ENCODE measurements at places on chromosomes 13 and 19.
A peak's percentile ranks its signal among the peaks of the same experiment; 100 is the strongest.

GRCh38 chr13:105915146-105915850, 620.2 kb downstream of the EFNB2 start:
- DNase-seq: no peak

DNA sequence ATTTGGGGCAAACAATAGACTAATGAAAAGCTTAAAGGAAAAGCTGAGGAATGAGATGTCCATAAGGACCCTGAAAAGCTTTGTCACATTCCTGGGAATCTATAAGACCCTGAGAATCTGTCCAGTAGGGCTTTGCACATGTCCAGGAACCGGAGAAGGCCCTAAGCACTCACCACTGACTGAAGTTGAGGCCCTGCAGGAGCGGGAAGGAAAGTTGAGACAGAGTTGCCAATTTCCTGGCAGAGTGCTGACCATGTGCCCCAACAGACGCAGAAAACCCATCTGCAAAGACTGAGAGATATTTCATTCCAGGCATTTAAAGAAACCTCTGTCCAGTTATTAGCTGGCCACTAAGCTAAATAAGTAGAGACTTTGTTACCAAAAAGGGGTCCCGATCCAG, 890.5 kb downstream of the UQCRFS1 start:
- no peak for DNase-seq

GRCh38 chr13:30572859-30573275, 44.9 kb upstream of the USPL1 start:
- no peak for DNase-seq

GRCh38 chr19:5314012-5314906, 26.4 kb downstream of the PTPRS start:
- no peak for DNase-seq

GRCh38 chr13:70527599-70527998, 419.3 kb upstream of the KLHL1 start:
- no peak for DNase-seq

DNA sequence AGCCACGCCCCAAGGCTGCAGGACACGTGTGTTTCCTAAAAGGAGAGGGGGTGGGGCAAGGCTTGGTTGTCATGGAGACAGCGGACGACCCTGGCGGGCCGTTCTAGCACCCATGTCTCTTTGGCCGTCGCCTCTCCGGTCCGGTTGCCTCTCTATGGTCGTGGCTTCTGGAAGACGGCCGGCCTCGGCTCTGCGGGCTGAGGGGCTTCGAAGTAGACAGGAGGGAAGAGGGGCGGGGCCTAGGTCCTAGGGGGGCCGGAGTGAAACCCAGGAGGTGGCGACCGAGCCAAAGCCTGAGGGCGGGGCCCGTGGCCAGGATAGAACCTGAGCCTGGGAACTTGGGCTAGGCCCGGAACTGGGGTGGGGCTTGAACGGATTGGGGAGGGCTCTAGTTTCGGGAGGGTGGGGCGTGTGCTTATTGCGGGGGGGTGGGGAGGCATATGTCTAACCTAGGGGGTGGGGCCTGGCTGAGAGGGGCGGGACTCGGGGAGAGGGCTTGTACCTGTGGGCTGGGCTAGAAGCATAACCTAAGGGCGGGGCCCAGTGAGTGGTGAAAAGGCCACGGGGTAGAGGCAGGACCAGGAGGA, 750 bp upstream of the SLC27A1 start:
- peak; percentile 82 for DNase-seq

DNA sequence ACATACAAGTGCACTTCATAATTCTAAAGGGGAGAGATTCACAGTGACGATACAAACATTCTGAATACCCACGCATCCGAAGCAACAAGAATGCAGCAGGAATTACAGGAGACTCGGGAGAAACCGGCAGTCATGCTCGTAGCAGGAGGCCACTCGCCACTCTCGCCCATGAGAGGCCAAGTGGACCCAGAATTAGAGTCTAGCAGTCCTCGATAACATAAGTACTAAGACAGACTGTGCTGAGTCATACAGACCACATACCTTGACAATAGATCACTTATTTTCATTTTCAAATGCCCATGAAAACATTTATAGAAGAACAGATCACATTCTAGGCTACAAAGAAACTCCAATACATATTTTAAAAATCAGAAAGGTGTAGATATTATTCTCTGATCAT, 299.1 kb upstream of the TSHZ3 start:
- DNase-seq: no peak

GRCh38 chr13:80441968-80442367, 101.0 kb upstream of the SPRY2 start:
- no peak for DNase-seq

DNA sequence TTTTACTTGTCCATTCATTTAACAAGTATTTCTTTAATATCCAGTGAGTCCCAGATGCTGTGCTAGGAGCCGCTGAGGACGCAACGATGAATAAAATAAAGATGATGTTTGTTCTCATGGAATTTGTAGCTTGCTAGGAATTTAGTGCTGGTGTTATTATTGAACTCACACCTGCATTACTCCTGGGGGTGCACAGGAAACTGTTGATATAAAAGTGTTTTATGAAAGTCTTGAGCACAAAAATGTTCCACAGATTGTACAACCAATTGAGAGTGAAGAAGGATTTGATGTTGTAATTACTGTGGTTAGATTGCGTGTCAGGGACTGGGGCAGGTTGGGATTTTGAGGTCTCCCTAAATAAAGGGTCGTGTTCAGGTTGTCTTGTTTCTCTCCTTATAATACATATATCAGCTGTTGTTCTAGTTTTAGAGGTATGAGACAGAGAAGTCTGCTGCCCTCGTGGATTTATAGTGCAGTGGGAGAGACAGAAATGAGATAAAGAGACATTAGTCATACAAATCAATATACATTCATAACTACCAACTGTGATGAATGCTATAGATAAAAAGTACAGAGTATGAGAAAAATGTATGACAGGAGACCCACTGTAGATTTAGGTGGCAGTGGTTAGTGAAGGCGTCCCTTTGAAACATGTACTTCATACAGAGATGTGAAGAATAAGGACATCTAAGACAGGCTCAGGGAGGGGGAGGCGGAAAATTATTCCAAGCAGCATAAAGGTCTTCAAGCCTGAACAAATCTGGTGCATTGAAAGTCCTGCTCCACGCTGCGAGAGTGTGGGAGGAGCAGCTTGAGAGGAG, 11.3 kb downstream of the CACNG6 start:
- no peak for DNase-seq

Measured in amygdala (tissue), 56 donors.